ENCODE measurements at places on chromosomes 7 and 10.

DNA sequence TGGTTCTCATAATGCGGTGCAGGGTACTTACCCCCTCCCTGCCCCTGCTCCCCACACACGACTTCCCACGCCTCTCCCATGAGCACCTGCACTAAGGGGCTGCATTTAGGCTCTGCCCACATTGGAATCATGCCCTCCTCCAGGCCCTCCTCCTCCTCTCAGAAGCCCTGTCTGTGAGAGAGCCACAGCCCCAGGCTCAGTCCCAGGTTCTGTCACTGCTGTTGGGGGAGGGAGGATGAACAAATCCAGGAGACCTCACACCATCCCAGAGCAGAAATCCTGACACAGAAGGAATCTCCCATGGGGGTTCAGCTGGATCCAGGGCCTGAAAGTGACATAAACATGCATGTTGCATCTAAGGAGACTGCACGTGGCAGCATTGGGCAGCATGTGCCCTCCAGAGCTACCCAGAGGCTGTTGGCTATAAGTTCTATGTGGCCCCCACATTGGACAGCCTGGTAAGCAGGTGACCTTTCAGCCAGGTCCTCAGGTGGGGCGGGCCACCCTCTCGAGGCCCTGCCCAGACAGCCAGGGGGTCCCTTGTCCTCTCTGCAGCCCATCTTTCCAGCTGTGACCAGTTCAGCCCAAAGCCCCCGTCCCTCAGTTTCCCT is 1.6 kb upstream of the PILRA start:
- no peak for DNase-seq

- no peak for DNase-seq
These were observed 182.8 kb downstream of the RTKN2 start for GRCh38 chr10:62085821-62086220.

DNA sequence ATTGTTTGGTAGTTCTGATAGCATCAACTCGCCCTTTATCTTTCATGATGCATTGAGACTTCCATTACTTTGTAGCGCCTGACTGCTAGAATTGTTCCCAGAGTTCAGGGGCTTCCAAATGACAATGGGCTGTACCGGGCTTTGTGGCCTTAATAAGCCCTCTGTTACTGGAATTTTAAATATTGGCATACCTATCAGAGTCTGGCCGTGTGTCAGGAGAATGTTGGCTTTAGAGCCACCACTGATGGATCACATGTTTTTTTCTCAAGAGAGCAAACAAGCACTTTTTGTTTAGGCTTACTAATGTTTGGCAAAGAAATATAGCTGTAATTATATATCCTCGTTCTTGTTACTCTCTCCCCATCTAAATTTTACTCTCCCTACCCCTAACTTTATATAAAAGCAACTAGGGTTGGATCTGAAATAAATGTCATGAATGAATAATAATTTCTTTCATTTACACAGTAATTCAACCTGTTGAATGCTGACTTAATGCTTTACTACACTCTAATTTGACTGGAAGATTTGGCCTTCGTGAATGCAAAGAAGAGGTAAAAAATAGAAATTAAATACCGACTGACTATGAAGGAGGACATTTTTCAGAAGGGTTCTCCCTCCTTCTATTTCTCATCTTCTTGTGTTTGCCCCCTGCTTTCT is 396.7 kb downstream of the AUTS2 start:
- no peak for DNase-seq

DNA sequence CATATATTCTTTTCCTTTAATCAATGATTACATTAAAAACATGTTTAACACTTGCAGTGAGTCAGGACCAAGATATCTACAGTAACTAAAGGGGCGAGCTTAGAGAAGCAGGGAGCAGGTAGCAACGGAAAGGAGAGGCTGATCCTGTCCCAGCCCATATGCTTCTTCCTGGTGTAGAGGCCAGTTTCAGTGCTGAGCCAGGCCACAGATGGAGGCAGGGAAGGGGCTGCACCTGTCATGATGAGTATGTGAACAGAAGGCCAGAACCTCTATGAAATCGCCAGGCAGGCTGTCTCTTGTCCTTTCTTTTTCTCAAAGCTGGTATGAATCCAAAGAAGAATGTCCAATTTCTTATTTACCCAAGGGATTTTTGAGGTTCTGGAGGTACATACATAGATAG is 16.3 kb downstream of the REEP3 start:
- DNase-seq: no peak

GRCh38 chr7:26143298-26144048 is 8.5 kb upstream of the NFE2L3 start:
- no peak for DNase-seq

- DNase-seq: no peak
These were observed 195.1 kb downstream of the INHBA start for GRCh38 chr7:41507686-41508268.

- DNase-seq: no peak
These were observed 331.5 kb upstream of the NPVF start for GRCh38 chr7:25559581-25560367.

DNA sequence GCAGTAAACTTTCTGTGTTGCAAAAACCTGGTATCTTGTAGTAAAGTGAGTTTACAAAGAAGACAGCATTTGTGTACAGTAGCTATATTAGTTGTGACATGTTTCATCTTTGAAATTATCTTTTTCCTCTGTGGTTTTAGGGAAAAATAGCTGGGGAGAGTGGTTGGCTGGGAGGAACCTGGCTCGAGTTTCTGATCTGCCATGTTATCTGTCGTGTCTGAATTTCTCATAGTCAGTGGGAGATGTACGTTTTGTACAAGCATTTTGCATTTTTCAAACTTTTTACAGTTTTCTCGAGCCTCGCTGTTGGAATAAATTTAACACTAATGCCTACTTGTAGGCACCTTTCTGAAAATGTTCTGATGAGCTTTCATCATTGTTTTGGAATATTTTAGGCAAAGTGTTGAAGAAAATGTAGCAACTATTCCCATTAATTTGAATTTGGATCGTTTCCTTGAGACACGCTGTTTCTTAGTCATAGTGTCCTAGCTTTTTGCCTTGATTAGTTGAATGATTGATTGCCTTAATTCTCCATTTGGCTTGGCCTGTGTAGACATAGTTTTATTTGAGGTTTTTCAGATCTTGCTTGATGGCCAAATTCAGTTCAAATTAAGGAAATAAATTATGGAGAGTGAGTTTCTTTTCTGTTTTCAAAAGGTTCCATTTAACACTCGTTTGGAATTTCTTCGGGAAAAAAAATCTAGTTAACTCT is 65.1 kb downstream of the CAMK1D start:
- no peak for DNase-seq

DNA sequence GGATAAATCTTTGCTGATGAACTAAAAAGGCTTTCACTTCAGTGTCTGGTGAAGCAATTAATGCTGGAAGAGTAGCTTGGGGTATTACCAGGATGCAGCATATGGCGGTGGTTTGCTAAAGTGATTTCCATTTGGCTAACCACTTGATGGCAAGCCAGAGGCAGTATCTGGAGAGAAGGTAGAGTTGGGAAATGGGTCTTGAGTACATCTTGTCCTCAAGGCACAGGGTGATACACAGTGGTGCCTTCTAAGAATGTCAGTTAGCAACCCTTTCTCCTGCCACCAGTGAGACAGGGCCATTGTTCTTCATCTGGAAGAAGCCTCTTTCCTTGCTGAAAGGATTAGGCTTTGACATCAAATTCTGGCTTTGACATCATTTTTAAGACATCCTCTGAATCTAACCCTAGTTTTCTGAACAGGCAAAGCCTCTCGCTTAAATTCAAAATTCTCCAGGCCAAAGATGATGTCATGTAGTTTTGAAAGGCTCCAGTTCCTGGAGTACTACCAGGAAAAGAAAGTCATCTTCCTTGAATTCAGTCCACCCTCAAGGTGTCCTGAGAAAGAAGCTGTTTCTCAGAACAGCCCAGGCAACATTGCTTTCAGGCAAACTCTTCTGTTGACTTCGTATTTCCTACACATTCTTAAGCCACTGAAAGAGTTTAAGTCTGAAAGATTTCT is 162.4 kb downstream of the ARID5B start:
- no peak for DNase-seq

GRCh38 chr7:71613313-71613712 is 481.4 kb downstream of the GALNT17 start:
- DNase-seq: no peak

- DNase-seq: no peak
These were observed 325.9 kb upstream of the SEMA3D start for GRCh38 chr7:85512790-85513189.

DNA sequence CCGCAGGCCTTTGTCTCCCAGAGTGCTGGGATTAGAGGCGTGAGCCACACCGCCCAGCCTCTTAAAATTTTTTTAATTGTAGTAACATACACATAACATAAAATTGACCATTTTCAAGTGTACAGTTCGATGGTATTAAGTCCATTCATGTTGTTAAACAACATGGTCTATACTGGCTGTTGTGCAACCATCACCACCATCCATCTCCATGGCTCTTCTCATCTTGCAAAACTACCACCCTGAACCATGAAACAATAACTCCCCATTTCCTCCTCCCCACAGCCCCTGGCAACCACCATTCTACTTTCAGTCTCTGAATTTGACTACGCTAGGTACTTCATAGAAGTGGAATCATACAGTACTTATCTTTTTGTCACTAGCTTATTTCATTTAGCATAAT is 7.9 kb upstream of the ZFYVE27 start:
- no peak for DNase-seq

- DNase-seq: no peak
These were observed 20.2 kb upstream of the ADD3 start for GRCh38 chr10:109987452-109988211.

DNA sequence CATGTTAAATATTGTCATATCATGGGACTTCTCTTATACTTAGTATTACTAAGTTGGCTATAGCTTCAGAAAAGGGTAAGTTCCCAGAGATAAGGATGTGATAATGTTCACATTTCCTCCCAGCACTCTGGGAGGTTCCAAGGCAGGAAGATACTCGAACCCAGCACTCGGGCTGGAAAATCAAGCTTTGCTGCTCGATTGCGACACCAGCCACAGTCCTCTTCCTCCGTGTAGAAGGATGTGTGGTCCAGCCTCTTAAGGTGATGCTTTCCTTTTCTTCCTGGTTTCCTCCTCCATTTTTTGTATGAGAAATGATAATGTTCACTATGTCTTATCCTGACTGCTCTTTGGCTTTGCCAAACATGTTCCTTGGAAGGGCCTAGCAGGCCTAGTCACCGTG is 3.2 kb downstream of the BMS1 start:
- no peak for DNase-seq

GRCh38 chr7:29345590-29345989 is 151.0 kb downstream of the CHN2 start:
- DNase-seq: no peak

- no peak for DNase-seq
These were observed 440.3 kb upstream of the FOXK1 start for GRCh38 chr7:4241791-4242190.

GRCh38 chr10:21261842-21262294 is 263.6 kb downstream of the SKIDA1 start:
- no peak for DNase-seq

GRCh38 chr7:70788276-70788675 is 343.7 kb upstream of the GALNT17 start:
- no peak for DNase-seq

- no peak for DNase-seq
These were observed 45.2 kb downstream of the RNF133 start for GRCh38 chr7:122653685-122654084.

GRCh38 chr7:92751902-92752901 is 84.2 kb downstream of the CDK6 start:
- no peak for DNase-seq

DNA sequence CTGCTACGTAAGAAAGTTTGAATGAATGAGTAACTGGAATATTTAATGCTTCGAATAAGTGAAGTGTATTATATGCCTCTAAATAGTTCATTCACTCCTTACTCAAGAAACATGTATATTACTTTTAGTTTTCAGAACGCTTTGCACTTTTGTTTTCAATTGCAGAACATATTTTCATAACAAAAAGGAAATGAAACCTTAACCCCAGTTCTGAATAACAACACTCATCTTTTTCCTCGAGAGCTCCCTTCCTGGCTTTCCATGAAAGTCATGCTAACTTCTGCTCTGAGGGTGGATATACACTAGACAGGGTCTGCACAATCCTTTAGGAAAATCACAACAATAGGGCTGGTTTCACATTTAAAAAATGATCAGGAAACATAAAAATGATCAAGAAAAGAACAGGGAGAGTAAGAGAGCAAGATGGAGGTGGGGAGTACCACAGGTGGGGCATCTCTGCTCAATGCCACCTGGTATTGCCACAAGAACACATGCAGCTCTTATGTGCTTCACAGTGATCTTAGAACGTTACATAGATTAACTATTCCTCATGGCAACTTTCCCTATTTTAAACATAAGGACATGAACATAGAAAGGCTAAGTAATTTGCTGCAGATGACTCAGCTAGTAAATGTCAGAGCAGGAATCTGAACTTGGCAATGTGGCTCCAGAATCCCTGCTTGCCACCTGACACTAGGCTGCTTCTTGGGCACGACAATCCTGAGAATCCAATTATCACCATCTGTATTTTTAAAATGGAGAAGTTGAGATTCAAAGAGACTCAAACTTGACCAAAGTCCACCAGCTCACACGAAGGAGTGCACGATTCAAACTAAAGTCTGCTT is 219.5 kb upstream of the AOAH start:
- DNase-seq: no peak

DNA sequence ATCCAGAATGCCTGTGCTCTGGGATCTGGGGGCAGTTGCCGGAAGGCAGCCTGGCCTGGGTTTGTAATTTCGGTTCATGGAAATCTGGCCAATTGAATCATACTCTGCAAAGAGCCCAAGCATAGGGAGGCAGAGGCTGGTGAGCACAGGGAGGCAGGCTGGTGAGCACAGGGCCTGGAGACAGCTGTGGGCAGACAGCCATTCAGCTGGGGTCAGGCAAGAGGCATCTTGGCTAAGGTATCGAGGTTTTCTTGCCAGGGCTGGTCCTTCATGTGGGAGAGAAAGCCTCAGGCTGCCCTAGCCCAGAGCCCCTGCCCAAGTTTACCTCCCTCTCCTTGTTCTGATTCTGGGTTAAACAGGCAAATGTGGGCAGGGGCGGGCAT is 63.7 kb upstream of the BAIAP2L1 start:
- no peak for DNase-seq

- DNase-seq: no peak
These were observed 1186.0 kb downstream of the SORCS3 start for GRCh38 chr10:105827133-105827532.

DNA sequence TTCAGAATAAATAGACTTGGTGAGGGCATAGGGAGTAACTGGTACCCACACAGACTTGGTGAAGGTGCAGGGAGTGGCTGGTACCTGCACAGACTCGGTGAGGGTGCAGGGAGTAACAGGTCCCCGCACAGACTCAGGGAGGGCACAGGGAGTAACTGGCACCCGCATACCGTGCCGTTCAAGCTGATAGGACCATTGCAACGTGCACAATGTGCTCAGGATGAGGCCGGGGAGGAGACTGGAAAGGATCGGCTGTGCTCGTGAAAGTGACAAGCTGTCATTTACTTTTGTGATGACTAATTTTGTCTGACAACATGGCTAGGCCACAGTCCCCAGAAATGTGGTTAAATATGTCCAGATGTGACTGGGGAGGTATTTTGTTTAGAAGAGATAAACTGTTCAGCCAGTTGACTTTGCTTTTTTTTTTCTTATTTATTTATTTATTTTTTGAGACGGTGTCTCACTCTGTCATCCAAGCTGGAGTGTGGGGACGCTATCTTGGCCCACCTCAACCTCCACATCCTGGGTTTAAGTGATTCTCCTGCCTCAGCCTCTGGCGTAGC is 76.2 kb upstream of the NMT2 start:
- DNase-seq: no peak

Data from stimulated activated CD8-positive, alpha-beta memory T cell treated with anti-CD3 and anti-CD28 coated beads, Interleukin-2, amount 100 ng/mL, for 48 hours (primary cell).